ENCODE measurements at places on chromosomes 4 and X. TPM values are rescaled to one million over a fixed set of nuclear protein-coding genes. Genes with fewer than 3 reads are reported as not detected.

GRCh38 chr4:128663325-128663724, 146.2 kb upstream of the JADE1 start:
- no peak for DNase-seq

DNA sequence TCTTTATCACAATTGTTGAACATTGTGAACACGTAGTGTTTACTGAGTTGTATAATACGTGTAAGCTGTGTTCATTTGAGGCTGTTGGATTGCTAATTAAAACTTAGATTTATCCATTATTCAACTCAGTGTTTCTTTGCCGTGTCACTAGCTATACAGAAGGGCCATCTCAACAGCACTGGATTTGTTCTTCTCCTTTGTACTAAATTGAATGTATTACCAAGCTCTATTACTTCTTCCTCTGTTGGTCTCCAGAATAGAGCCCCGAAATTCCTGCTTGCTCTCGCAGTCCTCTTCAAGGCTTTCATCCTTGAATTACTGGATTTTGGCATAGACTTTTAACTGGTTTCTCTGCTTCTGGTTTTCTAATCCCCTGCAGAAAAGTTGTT, 182.8 kb downstream of the BMPR1B start:
- no peak for DNase-seq

- no peak for DNase-seq
Observed at GRCh38 chrX:153598541-153599191, at the start of gene CCNQ. CCNQ (minus strand) TSS chrX:153599139; CDS start chrX:153599073, 66 bp downstream.

GRCh38 chr4:6125103-6125651, 75.2 kb downstream of the JAKMIP1 start:
- no peak for DNase-seq

DNA sequence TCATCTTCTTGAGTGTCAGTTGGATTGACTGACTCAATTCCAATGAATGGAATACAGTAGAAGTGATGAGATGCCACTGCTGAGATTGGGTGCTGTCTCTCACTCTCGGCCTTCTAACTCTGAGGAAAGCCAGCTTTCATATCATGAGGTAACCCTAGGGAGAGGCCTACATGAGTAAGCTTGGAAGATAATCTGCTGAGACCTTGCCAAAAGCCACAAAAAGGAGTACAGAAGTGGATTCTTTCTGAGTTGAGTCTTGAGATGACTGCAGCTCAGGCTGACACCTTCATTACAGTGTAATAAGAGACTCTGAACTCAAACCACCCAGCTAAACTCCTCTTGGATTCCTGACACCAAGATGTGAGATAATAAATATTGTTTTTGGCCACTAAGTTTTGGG, 537.4 kb upstream of the MAGEB18 start:
- no peak for DNase-seq

KCND1 gene
- polyA plus RNA-seq: not detected

GATA1 gene
- not detected for polyA plus RNA-seq

SHROOM3 gene
- polyA plus RNA-seq: 0.95 TPM

Measured in naive B cell (primary cell).